KBM-7 (cell line): ENCODE measurements at places on chromosomes 16 and 17.

DNA sequence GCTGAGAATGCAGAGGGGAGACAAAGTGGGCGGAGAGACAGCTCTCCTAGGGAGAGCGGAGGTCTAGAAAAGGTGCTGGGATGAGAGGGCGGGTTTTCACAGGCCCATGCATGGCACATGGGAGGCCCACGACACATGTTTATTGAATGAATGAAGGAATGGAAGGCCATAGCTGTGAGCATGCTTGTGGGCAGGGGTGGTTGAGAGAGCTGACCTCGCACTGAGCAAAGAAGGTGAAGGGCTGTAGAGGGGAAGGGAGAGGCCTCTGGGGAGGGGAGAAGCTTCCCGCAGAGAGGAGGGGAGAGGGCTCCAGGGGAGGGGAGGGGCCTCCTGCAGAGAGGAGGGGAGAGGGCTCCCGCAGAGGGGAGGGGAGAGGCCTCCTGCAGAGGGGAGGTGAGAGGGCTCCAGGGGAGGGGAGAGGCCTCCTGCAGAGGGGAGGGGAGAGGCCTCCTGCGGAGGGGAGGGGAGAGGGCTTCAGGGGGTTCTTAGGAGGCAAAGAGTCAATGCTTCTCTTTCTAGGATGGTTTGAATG, 27.3 kb downstream of the SDK2 start:
- DNase-seq, result no peak

DNA sequence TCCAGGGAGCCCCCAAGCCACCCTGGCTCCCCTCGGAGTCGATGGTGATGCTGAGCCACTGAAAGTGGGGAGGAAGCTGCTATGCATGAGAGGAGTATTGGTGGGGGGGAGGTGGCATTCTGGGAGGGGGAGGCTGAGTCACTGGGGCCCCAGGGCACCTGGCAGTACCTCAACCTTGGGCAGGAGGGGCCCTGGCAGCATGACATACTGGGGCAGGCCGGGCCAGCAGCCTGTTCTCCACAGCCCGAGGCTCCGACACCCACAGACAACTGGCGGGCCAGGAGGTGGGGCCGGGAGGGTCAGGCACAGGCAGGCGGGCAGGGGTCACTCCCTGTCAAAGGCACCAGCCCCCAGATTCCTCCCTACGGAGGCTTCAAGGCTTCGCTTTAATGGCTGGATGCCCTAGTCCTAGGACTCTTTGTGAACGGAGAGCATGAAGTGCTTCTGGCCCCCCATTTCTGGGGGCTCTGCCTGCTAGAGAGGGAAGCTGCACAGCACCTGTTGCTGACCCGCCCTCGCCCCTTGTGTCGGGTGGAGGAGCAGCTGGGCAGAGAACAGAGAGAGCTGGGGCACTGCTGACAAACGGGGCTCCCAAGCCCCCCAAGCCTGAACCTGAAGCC, 928 bp downstream of the CASKIN2 start:
- DNase-seq, result no peak

- no peak for DNase-seq
Observed at GRCh38 chr16:759110-759910, 1.2 kb upstream of the MSLN start.

GRCh38 chr17:72215490-72215889, 94.7 kb downstream of the SOX9 start:
- DNase-seq, result no peak

- no peak for DNase-seq
Observed at GRCh38 chr17:83067071-83067717, 12.2 kb upstream of the METRNL start.

GRCh38 chr16:65546353-65546791, 424.5 kb upstream of the CDH11 start:
- DNase-seq, result no peak

GRCh38 chr17:49514071-49514721, 19.1 kb downstream of the NGFR start:
- DNase-seq, result no peak

- DNase-seq, result peak; percentile 17
Observed at GRCh38 chr17:5580969-5581368, 3.3 kb downstream of the NLRP1 start.

DNA sequence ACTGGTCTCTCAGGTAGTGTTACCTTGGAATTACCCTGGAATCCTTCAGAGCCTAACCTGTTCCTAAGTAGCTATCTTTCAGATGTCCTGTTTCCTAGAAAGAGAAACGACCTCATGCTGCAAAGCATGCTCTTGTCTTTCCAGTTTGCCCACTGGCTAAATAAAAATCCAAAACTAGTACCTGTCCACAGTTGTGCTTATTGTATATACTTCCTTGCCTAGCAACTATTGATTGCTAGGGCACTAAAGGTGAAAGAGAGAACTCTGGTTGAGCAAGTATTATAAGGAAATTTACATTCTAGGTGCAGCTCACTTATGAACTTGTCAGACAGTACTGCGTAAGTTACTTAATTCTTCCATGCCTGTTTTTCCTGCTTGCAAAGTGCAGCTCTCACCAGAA, 38.5 kb downstream of the LIG3 start:
- no peak for DNase-seq

DNA sequence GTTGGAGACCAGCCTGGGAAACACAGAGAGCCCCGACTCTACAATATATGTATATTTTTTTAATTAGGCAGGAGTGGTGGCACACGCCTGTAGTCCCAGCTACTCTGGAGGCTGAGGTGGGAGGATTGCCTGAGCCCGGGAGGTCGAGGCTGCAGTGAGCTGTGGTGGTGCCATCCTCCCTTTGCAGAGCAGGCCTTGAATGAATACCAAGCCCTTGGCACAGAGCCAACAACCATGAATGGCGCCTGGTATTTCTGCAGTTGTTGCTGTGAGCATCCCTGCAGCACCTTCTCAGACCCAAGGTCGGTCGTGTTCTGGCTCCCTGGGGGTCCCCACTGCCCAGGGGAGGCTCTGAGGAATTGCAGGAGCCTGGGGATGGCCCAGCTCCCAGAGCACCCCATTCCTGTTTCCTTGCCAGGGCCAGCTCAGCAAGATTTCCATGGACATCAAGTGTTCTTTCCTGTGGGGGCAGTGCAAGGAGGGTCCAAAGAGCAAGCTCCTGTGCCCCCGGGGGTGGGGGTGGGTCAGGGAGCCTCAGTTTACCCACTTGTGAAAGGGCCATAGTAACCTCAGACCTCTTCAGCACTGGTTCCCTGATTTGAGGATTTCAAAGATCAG, 25.6 kb upstream of the RMI2 start:
- DNase-seq, result no peak

GRCh38 chr17:81837641-81838040, 2.8 kb upstream of the PPP1R27 start:
- peak; percentile 52 for DNase-seq

DNA sequence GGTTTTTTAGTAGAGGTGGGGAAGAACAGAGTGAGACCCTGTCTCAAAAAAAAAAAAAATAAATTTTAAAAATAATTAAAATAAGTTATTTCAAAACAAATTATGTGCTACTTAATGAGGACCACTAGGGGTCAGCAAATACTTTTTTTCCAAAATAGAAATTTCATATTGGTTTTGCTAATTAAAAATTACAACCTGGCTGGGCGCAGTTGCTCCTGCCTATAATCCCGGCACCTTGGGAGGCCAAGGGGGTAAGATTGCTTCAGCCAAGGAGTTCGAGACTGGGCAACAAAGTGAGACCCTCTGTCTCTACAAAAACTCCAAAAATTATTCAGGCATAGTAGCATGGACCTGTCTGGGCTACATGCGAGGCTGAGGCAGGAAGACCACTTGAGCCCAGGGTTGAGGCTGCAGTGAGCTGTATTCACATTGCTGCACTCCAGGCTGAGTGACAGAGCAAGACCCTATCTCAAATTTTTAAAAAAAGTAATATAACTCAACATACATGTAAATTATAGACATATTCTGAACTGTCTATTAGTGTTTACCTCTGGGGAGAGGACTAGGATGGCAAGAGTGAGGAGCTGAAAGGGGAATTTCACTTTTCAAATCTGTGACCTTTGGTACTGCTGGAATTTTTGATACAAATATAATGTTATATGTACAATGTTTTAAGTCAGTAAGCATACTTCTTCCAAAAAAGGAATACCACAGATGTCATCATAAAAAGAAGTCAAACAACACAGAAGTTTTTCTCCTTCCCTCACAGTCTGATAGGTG, 8.1 kb downstream of the MEIOB start:
- peak; percentile 41 for DNase-seq

- DNase-seq, result peak; percentile 75
Observed at GRCh38 chr17:40479754-40480480, 21.5 kb downstream of the TNS4 start.

- no peak for DNase-seq
Observed at GRCh38 chr16:13392341-13392740, 490.9 kb downstream of the SHISA9 start.

GRCh38 chr17:82449883-82450356, 632 bp downstream of the CYBC1 start:
- DNase-seq, result no peak
